ENCODE measurements at places on chromosomes 6 and 20.

DNA sequence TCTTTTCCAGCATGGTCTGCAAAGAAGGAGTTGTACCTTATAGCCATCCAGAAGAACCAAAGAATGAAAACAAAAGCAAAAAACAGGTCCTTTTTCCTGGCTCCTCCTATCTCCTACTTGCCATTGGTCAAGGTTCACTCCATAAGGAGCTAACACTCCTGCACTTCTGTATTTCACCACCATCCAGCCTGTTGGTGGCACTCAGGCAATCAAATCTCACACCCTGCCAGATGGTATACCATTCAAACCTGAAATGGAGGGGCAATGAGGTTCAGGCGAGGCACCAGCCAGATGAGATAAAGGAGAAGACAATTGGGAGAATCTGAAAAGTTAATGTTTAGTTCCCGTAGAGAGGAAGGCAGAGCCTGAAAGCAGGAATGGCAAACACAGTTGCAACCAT is 203.8 kb downstream of the ALDH8A1 start:
- DNase-seq = no peak

GRCh38 chr6:29011276-29011734 is 6.2 kb upstream of the ZNF311 start:
- peak; percentile 6 for DNase-seq

- DNase-seq = no peak
Measured at GRCh38 chr6:148608199-148608951, 138.5 kb upstream of the UST start.

GRCh38 chr6:111548368-111548767 is 57.3 kb downstream of the TRAF3IP2 start:
- no peak for DNase-seq

DNA sequence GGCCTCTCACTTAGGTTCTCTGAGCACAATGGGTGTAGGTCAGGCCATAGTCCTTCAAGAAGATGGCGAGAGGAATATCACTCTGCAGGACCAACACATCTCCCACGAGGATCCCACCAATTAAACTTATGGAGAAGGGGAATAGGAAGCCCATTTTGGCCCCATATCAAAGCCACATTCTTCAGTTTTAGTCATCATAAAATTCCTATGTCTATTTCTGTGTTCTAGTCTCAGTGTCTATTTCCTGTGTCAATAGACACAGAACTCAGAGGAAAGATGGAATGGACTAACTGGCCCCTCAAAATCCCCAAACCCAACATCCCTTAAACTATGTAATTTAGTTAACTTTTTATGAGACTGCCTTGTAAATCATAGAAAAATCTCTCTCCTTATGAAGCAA is 216.8 kb downstream of the HACE1 start:
- no peak for DNase-seq
